Caco-2 (cell line): ENCODE measurements at places on chromosomes 1 and 21. TPM values are rescaled to one million over a fixed set of nuclear protein-coding genes. Genes with fewer than 3 reads are reported as not detected.

DNA sequence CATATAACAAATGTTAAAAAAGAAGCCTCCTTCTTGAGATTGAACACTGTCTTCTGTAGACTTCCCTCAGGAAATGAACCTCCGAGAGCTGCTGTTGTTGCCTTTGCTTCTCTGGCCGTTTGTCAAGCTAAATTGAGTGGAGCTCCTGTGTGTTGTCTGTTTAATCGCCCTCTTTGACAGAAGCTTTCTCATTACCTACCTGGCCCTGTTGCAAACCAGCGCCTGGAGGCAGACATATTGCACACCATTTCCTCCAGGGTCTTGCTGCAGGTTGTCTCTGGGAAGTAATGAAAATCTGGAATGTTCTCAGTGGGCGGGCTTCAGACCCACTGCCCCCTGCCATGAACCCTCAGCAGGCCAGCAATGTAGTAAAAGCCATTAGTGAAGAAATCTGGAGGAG, 83.3 kb downstream of the GABPA start:
- no peaks in the 10 kb centered on the region for H3K36me3 ChIP-seq
- no peaks in the 10 kb centered on the region for H3K4me1 ChIP-seq
- no peak overlapping the region for H3K4me3 ChIP-seq
- no peak overlapping the region for H3K27ac ChIP-seq

- no peaks in the 10 kb centered on the region for H3K36me3 ChIP-seq
- no peak overlapping the region for H3K27ac ChIP-seq
- H3K4me3 ChIP-seq: no peak overlapping the region
- H3K4me1 ChIP-seq: no peaks in the 10 kb centered on the region
- DNase-seq: no peak
Observed at GRCh38 chr21:16082038-16082816, 352.4 kb downstream of the USP25 start.

- H3K27me3 ChIP-seq: no peaks in the 10 kb centered on the region
- DNase-seq: no peak
- H3K4me3 ChIP-seq: no peak overlapping the region
- no peaks in the 10 kb centered on the region for H3K36me3 ChIP-seq
Observed at GRCh38 chr1:1954015-1954414, 34.9 kb upstream of the TMEM52 start.

Gene INAVA
- total RNA-seq: 112 and 123 TPM in 2 replicates

Gene OR2L2
- total RNA-seq: 0.16 TPM in 2 replicates

DNA sequence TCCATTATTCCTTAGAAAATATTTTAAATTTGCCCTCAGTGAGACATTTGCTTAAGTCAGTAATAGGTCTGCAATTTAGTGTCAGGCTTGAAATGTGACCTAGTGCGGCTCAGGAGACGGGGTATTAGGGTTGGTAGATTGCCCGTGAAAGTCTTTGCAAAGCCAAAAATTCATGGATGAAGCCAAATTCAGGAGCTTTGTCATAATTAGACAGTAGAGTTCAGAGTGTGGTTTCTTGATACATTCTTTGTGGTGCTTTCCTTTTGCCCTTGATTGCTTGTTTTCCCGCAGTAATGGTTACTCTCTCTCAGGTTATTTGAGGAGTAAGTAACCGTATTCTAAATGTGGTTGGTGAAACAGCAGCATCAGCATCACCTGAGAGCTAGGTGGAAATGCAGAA, 120.7 kb downstream of the RPS6KC1 start:
- no peaks in the 10 kb centered on the region for H3K4me1 ChIP-seq
- no peak overlapping the region for H3K27ac ChIP-seq
- H3K27me3 ChIP-seq: no peaks in the 10 kb centered on the region
- no peak overlapping the region for H3K4me3 ChIP-seq
- no peaks in the 10 kb centered on the region for H3K36me3 ChIP-seq

- no peaks in the 10 kb centered on the region for H3K36me3 ChIP-seq
- no peaks in the 10 kb centered on the region for H3K27me3 ChIP-seq
- DNase-seq: no peak
- no peak overlapping the region for H3K4me3 ChIP-seq
- no peak overlapping the region for H3K27ac ChIP-seq
Observed at GRCh38 chr1:34131396-34132160, 33.5 kb downstream of the CSMD2 start.

Gene ANKRD45
- not detected in 2 replicates for total RNA-seq

DNA sequence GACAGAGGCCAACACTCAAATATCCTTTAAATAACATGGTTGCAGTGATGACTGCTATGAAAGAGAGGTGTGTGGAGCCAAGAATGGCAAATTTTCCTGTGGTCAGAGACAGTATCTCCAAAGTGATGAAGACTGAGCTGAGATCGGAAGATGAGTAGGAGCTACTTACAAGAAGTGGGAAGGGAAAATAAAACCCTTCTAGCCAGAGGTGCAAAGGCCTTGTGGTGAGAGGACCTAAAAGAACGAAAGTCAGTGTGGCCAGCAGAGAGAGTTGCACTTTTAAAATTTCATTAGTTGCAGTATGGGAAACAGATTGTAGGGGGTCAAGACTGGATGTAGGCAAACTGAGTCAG, 17.8 kb downstream of the SLAMF7 start:
- no peaks in the 10 kb centered on the region for H3K4me1 ChIP-seq
- no peak overlapping the region for H3K27ac ChIP-seq
- H3K27me3 ChIP-seq: no peaks in the 10 kb centered on the region
- no peak for DNase-seq

DNA sequence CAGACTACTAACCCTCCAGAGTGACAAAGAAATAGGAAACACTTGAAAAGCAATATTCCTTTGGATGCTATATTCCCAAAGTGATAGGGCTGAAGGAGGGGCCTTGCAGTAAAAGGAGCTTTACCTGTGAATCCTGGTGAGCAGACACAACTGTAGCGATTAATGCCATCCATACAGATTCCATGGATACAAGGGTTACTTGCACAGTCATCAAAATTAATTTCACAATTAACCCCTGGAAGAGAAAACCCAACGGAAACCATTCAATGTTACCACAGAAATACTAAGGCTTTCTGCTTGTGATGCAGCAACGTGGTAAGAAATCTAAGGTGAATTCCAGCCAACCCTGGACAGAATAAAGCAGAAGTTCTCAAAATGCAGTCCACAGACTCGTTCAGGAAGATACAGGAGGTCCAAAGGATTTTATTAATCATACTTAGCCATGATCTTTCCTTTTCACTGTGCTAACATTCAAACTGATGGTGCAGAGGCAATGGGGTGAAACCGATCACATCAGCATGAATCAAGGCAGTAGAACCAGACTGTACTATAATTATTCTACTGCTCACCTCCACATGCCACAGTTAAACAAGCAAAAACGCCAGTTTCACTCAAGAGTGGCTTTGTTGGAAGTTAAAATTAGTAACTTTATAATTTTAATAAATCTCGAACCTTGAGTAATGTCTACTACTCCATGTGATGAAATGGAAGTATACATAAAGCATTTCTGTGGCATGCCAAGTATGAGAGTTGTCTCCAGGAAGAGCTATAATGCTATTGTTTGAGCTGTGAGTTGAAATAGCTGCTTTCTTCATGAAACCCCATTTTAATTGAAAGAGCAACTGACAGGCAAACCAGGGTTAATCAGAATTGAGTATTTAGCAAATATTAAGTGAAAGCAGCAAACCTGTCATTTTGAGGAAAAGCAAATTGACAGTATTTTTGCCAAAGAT, 63.2 kb upstream of the ADAM30 start:
- no peaks in the 10 kb centered on the region for H3K36me3 ChIP-seq
- no peaks in the 10 kb centered on the region for H3K4me1 ChIP-seq
- no peak overlapping the region for H3K27ac ChIP-seq
- no peaks in the 10 kb centered on the region for H3K27me3 ChIP-seq
- H3K4me3 ChIP-seq: no peak overlapping the region

DNA sequence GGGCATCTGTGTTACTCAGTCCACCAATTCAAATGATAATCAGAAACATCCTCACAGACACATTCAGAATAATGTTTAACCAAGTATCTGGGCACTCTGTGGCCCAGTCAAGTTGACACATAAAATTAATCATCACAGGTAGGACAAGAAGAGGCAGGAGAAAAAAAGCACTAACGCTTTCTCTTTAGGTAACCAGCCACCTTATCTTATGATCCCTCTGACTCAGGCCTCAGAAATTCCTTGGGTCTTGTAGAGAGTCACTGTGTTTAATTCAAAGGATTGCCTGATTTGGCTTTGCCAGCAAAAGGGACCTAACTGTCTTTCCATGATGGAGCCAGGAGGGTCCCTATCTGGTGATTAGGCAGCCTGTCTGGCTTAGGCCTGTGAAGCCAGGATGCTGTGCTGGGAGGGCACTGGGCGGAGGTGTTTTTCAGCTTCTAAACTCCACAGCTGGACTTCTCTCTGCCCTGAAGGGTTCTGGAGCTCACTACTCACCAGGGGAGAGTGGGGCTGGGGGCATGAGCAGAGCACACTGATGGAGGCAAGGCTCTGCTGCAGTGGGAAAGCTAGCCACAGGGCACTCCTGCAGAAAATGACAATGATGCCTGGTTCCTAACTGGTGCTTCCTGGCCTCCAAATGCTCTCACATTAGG, 36.4 kb upstream of the STUM start:
- DNase-seq: no peak
- H3K4me3 ChIP-seq: no peak overlapping the region
- no peaks in the 10 kb centered on the region for H3K36me3 ChIP-seq
- H3K27me3 ChIP-seq: no peaks in the 10 kb centered on the region

DNA sequence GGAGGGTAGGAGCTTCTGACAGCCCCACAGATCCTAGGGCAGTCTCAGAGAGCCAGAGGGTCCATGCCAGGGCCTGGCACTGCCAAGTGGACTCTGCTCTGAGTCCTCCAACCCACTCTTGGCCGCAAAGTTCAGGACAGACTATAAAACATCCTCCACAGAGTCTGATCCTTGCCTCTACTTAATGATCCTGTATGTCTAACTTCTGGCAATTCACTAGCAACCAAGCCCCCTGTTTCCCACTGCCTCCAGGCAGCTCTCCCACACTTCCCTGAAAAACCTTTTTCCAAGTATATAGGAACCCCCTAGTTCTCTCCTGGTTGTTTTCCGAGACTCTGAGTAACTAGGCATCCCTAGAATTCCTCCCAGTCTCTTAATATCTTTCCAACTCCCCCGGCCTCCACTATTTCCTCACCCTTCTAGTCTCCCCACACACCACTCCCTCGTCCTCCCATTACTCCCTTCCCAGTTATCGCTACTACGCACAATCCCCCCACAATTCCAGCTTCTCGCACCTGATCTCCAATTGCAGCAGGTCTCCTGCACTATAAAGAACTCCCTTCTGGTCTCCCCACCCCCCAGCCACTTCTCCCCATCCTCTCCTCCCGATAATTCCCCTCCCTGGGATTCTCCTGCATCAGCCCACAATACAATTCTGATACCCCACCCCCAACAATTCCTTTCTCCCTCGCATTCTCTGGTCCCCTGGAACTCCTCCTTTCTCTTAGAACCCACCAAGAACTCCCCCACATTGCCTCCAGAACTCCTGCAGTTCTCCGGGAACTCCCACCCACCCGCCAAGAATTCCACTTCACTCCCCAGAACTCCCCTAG, 574 bp downstream of the IGSF9 start:
- DNase-seq: no peak
- H3K36me3 ChIP-seq: no peaks in the 10 kb centered on the region
- H3K27me3 ChIP-seq: no peaks in the 10 kb centered on the region

Gene COL8A2
- total RNA-seq: 0.07 and 0.18 TPM in 2 replicates

Gene GJA5
- 0.51 and 0.75 TPM in 2 replicates for total RNA-seq

- no peak overlapping the region for H3K27ac ChIP-seq
- no peaks in the 10 kb centered on the region for H3K36me3 ChIP-seq
- H3K4me3 ChIP-seq: no peak overlapping the region
- peaks cover 20% of the 10 kb centered on the region for H3K4me1 ChIP-seq
Observed at GRCh38 chr21:39062196-39062595, 121.1 kb downstream of the PSMG1 start.

- H3K4me3 ChIP-seq: no peak overlapping the region
- no peaks in the 10 kb centered on the region for H3K27me3 ChIP-seq
- H3K36me3 ChIP-seq: no peaks in the 10 kb centered on the region
- no peaks in the 10 kb centered on the region for H3K4me1 ChIP-seq
- H3K27ac ChIP-seq: no peak overlapping the region
Observed at GRCh38 chr1:245693941-245694752, 539.4 kb downstream of the KIF26B start.

Gene PLA2G2F
- total RNA-seq: not detected in 2 replicates

- H3K27ac ChIP-seq: no peak overlapping the region
- H3K27me3 ChIP-seq: no peaks in the 10 kb centered on the region
- H3K36me3 ChIP-seq: no peaks in the 10 kb centered on the region
Observed at GRCh38 chr1:238052496-238053266, 162.0 kb upstream of the ZP4 start.
